Mesenteric fat pad (tissue), 1 donor: ENCODE measurements at places on chromosomes 1 and 21. TPM values are rescaled to one million over a fixed set of nuclear protein-coding genes. Genes with fewer than 3 reads are reported as not detected.

DIRAS3 gene
- 0.74 TPM for total RNA-seq

ID3 gene
- total RNA-seq = 168 TPM

CD1D gene
- total RNA-seq = 5.1 TPM

IL10 gene
- total RNA-seq = 23.0 TPM

NUP210L gene
- not detected for total RNA-seq

CDC42BPA gene
- 42.5 TPM for total RNA-seq

TCEA3 gene
- total RNA-seq = 8.3 TPM

PLA2G4A gene
- total RNA-seq = 14.1 TPM

ZYG11A gene
- 0.06 TPM for total RNA-seq

ITGB2 gene
- total RNA-seq = 131 TPM

SMPDL3B gene
- not detected for total RNA-seq

OR10K1 gene
- not detected for total RNA-seq

PALMD gene
- total RNA-seq = 212 TPM

KIRREL1 gene
- total RNA-seq = 99.8 TPM

A3GALT2 gene
- not detected for total RNA-seq

BRDT gene
- total RNA-seq = not detected

KCNJ10 gene
- 0.16 TPM for total RNA-seq

NUDT4B gene
- 0.74 TPM for total RNA-seq

CCDC27 gene
- not detected for total RNA-seq

NPPA gene
- total RNA-seq = not detected
